ENCODE measurements at places on chromosomes 1 and 21.

DNA sequence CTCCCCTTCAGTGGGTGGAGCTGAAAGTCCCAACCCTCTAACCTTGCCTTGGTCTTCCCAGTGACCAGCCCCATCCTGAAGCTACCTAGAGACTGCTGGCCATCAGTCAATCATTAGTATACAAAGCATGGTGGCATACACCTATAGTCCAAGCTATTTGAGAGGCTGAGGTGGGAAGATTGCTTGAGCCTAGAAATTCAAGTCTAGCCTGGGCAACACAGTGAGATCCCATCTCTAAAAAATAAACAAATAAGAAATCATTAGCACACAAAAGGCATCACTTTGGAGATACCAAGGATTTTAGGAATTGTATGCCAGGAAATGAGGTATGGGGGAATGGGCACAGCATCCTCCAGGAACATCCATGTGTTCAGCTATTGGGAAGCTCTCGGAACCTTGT is 4.4 kb upstream of the IFI6 start:
- DNase-seq = no peak

GRCh38 chr1:32199717-32200072 is 700 bp upstream of the CCDC28B start:
- DNase-seq = peak; percentile 88

GRCh38 chr1:114755006-114755931 is 2.5 kb downstream of the CSDE1 start:
- DNase-seq = no peak

GRCh38 chr1:12436817-12437599 is 181.0 kb downstream of the DHRS3 start:
- no peak for DNase-seq

DNA sequence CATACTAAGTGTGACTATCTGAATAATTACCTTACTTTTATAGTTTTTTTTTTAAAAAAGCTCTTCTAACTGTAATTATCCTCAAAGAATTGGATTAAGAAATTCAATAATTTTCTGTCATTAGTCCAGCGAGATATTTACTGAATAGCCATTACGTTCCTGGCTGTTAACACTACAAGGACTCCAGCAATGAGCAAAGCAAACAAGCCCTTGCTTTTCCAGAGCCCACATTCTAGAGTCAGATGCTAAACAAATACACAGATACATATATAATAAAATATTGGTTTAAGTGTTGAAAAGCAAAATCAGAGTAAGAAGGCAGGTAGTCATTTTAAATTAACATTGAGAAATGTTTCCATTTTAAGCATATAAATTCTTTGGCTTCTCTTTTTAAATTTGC is 118.4 kb downstream of the ATF6 start:
- no peak for DNase-seq

DNA sequence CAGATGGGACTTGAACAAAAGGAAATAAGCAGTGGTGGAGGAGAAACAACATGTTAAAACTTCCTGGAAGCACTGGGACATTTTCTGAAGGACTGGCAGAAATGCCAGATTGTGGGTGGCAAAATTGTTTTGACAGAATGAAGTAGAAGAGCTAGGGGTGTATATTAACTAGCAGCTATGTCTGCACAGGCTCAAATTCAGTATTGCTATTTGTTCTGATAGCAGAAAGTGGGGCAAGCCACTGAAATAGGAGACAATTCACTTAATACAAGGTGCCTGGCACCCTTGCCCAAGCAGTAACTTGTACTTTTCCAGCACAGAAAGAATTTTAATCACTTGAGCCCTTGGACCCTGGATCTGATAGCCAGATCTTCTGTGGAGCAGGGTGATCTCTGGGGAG is 11.8 kb upstream of the PIGM start:
- no peak for DNase-seq

- DNase-seq = no peak
Observed at GRCh38 chr1:95889400-95889799, 655.4 kb downstream of the RWDD3 start.

GRCh38 chr21:39116761-39117439 is 66.4 kb downstream of the PSMG1 start:
- no peak for DNase-seq

DNA sequence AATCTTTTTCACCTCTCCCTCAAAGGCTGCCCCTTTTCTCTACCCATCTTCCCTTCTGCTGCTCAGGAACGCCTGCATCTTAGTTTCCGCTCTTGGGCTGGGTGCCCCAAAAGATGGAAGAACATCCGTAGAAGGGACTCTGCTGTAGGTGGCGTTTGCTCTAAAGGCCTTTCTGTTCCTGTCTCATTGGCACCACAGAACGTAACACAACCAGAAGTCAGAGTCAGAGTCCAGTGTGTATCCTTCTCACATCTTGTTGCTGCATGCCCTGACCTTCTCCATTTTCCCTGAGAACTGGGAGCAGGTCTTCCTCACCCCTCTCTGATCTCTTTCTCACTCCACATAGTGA is 103.3 kb downstream of the RNF220 start:
- no peak for DNase-seq

DNA sequence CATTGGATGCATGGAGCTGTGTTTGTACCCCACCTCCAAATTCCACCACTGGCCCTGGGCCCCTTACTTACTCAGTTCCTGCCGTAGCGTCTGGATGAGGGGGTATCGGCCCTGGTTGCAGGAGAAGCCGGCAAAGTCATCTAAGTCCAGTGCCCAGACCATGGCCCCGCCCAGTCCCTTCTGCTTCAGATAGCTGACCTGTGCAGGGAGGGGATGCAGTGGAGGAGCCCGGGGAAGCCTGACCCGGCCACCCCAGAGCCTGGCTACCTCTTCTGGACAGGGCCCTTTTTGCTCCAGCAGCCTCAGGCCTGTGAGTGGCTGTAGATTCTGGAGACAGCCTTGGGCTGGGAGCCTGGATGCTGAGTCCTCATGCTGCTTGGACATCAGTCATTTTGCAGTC is 11.8 kb downstream of the CHIT1 start:
- no peak for DNase-seq

- DNase-seq = no peak
Observed at GRCh38 chr1:33397125-33397506, 33.8 kb downstream of the PHC2 start.

DNA sequence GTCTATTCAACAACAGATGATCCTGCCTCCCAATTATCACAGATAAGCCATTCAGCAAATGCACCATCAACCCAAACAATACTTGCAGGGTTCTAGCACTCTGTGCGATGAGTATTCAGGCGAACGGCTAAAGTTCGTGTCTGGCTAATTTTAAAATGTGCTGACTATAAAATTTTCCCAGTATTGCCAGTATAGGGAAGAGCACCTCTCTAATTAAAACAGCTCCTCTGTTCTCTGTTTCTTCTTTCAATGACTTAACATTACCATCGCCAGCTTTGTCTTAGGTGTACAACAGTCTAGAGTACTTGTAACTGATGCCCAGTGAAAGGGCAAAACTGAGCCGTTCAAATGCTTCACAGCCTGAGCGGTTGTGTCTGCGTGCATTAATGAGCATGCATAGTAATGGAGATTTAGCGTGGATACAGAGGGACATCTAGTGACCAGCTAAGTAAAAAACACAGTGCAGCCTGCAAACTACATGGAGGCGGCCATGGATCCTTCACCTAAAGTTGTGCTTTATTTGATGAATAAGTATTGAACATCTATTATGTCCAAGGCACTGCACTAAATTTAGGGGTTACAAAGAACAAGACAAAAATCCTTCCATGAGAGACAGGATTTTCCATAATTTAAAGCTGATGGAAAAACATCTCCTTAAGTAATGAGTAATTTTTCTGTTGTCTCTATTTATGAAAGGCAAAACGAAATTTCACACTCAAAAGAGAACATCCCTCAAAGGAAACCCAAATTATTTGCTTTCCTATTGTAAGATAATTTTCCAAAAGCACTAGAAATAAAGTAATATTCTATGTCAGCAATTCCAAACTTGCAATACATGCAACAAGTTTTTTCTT is 120.0 kb downstream of the SETD4 start:
- peak; percentile 21 for DNase-seq

DNA sequence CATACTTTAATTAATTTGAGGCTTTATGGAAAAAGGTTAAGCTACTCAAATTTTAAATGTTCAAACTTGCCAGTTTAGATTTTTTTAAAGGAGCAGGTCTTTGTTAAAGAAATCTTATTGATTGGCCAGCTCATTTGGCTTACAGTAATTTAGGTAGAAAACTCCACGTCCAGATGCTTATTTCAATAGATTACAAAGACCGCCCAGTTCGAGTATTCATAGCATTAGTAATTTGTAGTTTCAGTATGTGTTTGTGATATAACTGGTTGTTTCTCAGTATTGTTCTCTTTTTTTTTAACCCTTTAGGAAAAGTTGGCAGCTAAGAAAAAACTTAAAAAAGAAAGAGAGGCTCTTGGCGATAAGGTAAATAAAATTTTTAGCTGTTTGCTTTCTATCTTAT is 1.6 kb downstream of the RPF1 start:
- DNase-seq = no peak

Measured in posterior cingulate gyrus (tissue), 11 donors.